ENCODE measurements at places on chromosomes 2 and 18. TPM values are rescaled to one million over a fixed set of nuclear protein-coding genes. Genes with fewer than 3 reads are reported as not detected.

DNA sequence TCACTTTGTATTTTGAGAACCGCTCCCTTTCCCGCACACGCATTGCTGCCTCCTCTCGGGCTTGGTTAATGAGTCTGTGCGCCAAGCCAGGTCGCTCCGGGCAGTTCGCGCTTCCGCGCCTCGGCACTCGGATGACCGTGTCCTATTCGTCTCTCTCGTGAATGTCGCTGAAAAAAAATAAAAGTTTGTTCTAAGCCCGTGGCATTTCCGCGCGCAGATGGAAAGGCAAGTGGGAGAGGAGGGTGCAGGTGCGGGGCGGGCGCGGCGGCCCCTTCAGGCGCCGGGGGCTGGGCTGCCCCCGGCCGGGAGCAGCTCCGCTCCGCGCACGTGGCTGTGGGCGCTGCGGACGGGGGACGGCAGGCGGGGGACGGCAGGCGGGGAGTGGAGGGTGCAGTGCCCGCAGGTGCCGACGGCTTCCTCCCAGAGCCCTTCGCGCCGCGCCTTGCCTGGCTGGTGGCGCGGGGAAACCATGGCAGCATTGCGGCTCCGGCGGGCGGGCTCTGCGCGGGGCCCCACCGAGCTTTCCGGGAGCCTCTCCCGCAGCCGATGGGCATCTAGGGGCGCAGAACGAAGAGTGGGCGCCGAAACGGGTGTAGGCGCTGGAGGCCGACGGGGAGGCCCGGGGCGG, 159.6 kb upstream of the SIX2 start:
- no peak for DNase-seq

DNA sequence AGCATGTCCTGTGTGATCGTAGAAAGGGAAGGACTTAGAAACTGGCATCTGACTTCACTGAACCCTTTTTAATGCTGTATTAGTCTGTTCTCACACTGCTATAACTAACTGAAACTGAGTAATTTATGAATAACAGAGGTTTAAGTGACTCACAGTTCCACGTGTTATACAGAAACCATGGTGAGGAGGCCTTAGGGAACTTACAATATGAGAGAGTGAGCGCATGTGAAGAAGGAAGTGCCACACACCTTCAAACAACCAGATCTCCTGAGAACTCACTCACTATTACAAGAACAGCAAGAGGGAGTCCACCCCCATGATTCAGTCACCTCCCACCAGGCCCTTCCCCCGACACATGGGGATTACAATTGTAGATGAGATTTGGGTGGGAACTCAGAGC, 811.3 kb downstream of the CPS1 start:
- no peak for DNase-seq

DNA sequence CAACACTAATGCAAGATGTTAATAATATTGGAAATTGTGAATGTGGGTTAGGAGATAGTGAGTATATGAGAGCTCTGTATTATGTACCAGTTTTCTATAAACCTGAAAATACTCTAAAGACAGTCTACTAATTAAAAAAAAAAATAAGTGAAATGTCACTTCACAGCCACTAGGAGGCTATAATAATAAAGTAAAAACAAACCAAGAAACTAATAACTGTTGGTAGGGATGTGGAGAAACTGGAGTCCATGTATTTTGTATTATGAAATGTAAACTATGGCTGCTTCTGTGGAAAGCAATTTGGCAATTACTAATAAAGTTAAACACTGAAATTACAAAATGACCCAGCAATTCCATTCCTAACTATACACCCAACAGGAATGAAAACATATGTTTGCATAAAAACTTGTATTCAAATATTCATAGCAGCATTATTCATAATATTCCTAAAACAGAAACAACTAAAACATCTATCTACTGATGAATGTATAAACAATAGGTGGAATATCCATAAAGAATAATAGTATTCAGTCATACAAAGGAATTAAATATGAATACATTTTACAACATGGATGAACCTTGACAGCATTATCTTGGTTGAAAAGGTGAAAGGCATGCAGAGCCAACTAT, 36.2 kb downstream of the CCDC178 start:
- DNase-seq, result no peak

DNA sequence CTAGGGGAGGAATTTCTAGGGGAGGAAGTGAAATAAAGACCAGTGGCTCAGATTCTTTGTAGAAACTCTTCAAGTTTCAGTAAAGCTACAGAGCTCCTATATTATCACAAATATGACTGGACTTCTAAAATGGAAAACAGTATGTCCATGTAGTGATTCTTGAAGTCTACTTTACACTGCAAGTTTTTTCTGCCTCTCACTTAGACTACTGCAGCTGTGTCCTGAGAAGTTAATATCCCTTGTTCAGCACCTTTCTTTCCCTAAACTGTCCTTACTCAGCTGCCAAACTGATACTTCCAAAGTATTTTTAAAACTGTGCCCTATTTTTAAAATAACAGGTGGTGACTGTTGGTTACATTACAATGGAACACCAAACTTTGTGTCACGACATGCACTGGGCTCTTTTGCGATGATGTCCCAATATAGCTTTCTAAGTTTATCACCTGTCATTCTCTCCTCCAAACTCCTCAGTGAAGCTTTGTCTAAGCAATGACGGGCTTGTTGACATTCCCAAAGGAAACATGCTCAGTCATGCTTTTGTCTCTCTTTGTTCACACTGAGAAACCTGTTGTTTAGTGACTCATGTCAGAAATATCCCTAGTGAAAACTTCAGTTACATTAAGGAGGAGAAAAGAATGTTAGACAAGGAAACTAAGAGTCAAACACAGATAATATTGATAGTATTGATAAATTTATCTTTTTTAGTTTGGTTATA, 341.1 kb downstream of the ARL6IP6 start:
- peak; percentile 2 for DNase-seq

- no peak for DNase-seq
These were observed 274.9 kb upstream of the TCF4 start for GRCh38 chr18:55862693-55863390.

ALMS1 gene
- 45.2 TPM for polyA plus RNA-seq

XIRP2 gene
- not detected for polyA plus RNA-seq

DNA sequence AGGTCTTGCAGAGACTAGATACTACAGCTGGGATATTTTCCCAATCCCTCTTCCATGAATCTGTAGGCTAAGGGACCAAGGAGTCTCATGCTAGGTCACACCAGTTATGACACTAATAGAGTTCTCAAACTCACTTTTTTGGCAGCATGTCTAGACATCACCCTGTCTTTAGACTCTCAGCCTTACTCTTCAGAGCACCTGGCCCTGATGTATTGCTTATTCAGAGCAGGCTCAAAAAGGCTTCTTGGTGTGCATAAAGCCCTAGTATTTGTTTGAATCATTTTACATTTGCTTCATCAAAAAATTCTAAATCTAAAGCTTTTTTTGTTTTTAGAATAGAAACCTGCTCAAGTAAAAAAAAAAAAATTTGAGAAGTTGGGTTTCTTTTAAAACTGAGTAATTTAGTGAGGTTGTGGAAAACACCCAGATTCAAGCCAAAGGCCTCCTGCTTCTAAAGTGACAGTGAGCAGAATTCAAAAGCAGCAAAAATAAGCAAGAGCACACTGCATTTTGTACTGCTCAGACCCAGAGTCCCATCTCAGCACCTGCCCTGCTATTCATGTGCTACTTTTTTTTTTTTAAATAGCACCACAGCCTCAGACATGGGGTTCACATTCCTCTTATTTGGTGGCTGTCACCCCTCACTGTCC, 18.0 kb upstream of the DNAH6 start:
- DNase-seq, result no peak

DNA sequence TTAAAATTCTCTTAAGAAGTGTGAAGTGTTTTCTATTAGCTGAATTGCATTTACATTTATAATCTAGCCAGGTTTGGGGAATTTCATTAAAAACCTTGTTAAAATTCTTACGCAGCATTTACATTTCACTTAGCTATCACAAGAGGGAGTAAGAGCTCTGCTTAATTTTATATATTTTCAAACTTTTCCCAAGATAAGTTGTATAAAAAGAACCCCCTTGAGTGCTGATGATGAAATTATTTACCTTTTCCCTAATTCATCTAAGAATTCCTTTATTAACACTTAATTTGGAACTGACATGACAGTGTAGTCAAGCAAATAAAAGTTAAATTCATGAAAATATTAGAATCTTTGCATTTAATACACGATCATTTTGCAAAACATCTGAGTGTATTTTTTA, 54.2 kb upstream of the ZSWIM2 start:
- no peak for DNase-seq

- DNase-seq, result no peak
These were observed 162.1 kb downstream of the MYO3B start for GRCh38 chr2:170339750-170340692.

DNA sequence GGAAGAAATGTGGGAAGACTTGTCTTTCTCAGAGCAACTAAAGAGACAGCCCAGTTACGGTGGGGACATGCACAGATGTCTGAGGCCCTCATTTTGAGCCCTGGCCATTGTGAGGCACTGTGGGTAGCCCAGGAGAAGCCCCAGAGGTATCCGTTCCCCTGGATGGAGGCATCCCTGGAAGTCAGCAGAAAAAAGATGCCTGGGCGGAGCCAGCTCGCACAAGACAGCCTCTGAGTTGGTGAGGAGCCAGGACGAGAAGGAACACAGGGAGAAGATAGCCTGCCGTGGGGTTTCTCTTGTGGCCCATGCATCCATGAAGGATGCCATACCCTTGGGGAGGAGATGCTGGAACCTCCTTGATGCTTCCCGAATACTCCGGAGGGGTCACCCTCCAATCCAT, 56.9 kb upstream of the SEMA4C start:
- DNase-seq, result no peak

PMS1 gene
- 51.5 TPM for polyA plus RNA-seq

CCDC142 gene
- polyA plus RNA-seq, result 15.8 TPM

ATRAID gene
- polyA plus RNA-seq, result 147 TPM

RETREG2 gene
- polyA plus RNA-seq, result 105 TPM

GRCh38 chr2:219273937-219274336, 5.2 kb upstream of the DNAJB2 start:
- no peak for DNase-seq

- no peak for DNase-seq
These were observed 38.4 kb upstream of the PAPOLG start for GRCh38 chr2:60717691-60718090.

DNA sequence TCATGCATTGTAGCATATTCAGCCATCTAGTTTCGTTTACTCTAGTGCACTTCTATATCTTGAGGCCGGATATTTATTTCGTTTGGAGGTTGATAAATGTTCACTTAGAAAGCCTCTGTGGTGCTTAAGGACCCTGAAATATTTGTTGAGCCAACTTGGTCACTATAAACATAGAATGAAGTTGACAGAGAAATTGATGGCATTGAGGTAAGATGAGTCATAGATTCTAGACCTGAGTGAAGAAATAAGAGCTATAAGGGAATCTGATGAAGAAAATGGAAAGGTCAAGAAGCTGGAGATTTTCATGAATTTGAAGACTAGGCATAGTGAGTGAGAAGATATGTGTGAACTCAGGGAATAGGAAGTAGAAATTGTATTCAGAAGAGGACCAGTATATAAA, 35.9 kb downstream of the EPC2 start:
- DNase-seq, result no peak

Data from left kidney (tissue), 8 donors.